ENCODE measurements at places on chromosomes 5 and 9. TPM values are rescaled to one million over a fixed set of nuclear protein-coding genes. Genes with fewer than 3 reads are reported as not detected.

ENTREP1 gene
- 15.7 TPM for polyA plus RNA-seq

BHMT2 gene
- 4.7 TPM for polyA plus RNA-seq

DNA sequence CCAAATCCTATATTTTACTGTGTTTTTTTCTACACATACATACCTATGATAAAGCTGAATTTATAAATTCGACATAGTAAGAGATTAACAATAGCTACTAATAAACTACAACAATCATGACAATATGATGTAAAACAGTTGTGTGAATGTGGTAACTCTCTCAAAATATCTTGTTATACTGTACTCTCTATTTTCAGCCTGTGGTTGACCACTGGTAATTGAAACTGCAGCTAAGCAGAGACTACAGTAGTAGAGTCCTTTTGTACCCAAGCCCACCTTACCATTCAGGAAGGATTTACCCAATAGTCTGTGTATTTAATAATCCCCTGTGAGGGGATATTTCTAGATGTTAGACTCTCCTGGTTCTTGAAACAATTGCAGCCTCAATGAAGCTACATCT is 86.7 kb downstream of the FAM114A2 start:
- no peak for DNase-seq

- DNase-seq, result no peak
Measured at GRCh38 chr5:55603922-55604321, 69.2 kb upstream of the PLPP1 start.

- DNase-seq, result no peak
Measured at GRCh38 chr5:14686517-14686916, 22.0 kb downstream of the OTULIN start.

DNA sequence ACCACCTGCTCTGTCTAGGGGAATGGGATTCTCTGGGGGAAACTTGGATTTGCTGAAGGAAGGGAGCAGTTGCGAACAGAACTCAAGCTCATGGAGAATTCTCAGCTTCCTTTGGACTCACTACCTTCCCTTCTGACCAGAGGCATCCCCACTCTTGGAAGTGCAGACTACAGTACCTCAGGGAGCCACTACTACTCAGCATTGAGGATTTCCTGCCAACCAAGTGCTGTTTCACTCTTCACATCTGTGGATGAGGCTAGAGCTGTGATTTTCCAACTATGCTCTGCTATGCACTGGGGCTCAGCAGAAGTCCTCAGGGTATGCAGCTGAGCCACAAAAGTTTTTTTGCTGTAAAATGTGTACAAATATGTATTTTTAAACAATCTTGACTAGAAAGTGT is 43.9 kb downstream of the MACROH2A1 start:
- DNase-seq, result no peak

- no peak for DNase-seq
Measured at GRCh38 chr9:104074876-104075275, 19.2 kb upstream of the SMC2 start.

Measured in heart left ventricle (tissue), 16 donors.